ENCODE measurements at places on chromosomes 16 and 17.

DNA sequence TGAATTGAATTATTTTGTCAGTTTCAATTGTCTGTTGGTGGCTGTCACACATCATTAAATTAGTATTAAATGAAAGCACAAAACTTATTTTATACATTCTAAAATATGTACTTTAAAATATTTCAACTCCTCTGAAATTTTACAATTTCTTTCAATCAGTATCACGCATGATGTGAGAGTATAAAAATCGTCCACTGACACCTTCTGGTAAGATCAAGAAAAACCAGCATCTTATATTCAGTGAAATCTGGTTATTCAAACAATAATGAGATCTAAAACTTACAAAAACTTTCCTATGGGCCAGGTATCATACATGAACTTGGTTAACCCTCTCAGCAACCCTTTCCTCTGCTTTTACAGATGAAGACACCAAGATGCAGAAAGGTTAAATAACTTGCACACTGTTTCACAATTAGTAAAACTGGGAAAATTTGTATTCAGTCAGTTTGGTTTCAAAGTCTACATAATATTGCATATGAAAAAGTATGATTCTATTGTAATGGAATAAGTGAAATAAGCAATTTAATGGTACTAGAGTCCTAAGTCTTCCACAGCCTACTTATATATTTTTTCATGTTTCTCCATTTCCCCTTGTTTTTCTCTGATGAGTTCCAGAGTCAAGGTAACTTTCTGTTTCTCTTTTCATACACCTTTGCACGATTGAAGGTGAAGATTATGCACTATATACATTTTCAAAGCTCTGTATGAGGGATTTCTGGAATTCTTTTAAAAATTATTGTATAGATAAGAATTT, 58.7 kb downstream of the EFCAB5 start:
- DNase-seq, result no peak

- DNase-seq, result no peak
Observed at GRCh38 chr17:54932711-54933110, 32.1 kb downstream of the TOM1L1 start.

- DNase-seq, result no peak
Observed at GRCh38 chr17:17365476-17366110, 62.4 kb downstream of the NT5M start.

GRCh38 chr16:23072769-23073549, 76.3 kb downstream of the USP31 start:
- DNase-seq, result no peak

DNA sequence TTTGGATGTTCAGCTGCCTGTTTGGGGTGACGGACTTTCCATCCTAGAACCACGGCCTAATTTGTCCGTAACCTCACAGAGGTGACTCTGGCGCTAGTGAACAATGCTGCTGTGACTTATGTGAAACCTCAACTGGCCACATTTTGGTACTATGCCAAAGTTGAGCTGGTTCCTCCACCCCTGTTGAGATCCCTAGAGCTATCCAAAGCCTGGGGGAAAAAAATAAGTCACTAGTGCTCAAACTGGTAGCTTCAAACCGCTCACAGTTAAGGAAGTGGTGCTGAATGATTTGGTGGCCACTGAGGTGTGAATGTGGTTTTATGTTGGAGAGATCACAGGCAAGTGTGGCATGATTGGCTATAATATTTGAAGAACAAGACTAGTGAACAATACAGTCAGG, 11.3 kb upstream of the TUBG2 start:
- no peak for DNase-seq

DNA sequence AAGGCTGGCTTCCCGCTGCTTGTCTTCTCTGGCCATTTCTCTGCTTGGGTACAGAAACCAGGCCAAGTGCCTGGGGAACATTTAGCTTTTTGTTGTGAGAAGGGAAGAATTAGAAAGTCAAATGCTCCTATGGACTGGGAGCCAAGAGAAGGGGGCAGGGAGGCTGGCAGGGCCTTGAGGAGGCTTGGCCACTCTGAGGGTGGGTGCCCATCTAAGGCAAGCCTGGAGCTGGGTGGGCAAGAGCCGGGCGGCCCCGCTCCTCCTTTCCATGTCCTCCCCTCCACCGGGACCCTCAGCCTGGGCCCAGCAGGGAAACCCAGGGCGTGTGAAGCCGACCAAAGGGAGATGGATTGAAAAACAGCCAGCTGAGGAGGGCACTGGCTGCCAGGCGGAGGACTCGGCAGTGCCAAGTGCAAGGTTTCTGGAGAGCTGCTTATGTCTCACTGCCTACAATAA, 69.4 kb downstream of the NTN1 start:
- DNase-seq, result no peak

- peak; percentile 75 for DNase-seq
Observed at GRCh38 chr17:31508288-31509094, 117.0 kb downstream of the RAB11FIP4 start.

- DNase-seq, result peak; percentile 45
Observed at GRCh38 chr16:78235168-78235800, 135.8 kb downstream of the WWOX start.

- no peak for DNase-seq
Observed at GRCh38 chr17:56867948-56868376, 34.0 kb downstream of the DGKE start.

DNA sequence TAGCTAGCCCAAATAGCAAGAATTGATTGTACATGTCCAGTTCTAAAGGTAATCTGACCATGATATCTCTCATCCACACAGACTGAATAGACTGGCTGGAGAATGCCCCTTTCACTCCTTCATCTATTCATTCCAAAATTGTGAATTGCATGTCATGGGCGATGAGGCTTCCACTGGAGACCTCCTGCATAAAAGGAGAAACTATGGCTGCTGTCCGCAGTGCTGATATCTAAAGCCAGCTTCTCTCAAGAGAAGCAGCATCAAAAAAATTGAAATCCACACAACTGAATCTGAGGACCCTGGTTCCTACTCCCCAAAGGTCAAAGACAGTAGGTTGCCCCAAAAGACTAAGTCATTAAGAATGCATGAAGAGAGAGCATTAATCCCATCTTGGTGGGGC, 7.9 kb upstream of the SCNN1G start:
- DNase-seq, result no peak

- DNase-seq, result no peak
Observed at GRCh38 chr16:86462334-86463084, 47.8 kb upstream of the FOXF1 start.

GRCh38 chr16:20944861-20945574, 44.4 kb downstream of the LYRM1 start:
- no peak for DNase-seq

- no peak for DNase-seq
Observed at GRCh38 chr16:19573997-19574396, 18.5 kb downstream of the VPS35L start.

GRCh38 chr16:68238029-68238345, 2.1 kb upstream of the ESRP2 start:
- no peak for DNase-seq

DNA sequence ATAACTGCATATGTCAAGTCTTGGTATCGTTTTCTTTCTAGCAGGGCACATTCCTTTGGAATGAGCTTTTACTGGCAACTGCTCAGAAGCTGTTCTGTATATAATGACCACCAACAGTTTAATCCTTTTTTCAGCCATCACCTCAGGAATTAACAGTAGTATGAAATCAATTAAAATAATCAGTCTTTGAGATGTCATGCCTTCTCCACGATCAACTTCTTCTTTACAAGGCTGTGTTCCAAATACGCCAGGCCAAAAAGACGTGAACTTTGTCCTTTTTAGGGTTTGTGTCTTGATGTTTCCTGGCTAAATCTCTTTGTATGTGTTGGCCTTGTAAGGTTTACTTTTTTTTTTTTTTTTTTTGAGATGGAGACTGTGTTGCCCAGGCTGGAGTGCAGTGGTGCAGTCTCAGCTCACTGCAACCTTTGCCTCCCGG, 54.9 kb downstream of the ABCC1 start:
- no peak for DNase-seq

DNA sequence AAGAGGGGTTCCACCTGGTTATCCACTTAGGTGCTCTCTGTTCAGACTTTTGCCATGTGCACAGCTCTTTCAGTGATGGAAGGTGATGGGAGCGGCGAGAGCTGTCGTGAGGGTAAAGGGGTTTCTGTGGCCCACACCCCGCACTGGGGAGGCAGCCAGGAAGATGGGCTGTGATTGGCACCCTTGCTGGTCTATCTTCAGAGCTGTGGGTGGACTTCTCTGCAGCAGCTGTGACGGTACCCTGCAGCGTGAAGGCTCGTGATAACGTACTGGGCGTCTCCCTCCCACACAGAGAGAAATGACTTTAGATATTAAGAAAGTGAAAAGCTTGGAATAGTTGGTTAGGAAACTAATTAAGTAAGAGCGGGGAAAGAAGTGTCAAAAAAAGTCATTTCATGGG, 45.8 kb downstream of the MPRIP start:
- DNase-seq, result no peak
